Large intestine (tissue), 12 donors: ENCODE measurements at places on chromosomes 12 and 14. TPM values are rescaled to one million over a fixed set of nuclear protein-coding genes. Genes with fewer than 3 reads are reported as not detected.

DNA sequence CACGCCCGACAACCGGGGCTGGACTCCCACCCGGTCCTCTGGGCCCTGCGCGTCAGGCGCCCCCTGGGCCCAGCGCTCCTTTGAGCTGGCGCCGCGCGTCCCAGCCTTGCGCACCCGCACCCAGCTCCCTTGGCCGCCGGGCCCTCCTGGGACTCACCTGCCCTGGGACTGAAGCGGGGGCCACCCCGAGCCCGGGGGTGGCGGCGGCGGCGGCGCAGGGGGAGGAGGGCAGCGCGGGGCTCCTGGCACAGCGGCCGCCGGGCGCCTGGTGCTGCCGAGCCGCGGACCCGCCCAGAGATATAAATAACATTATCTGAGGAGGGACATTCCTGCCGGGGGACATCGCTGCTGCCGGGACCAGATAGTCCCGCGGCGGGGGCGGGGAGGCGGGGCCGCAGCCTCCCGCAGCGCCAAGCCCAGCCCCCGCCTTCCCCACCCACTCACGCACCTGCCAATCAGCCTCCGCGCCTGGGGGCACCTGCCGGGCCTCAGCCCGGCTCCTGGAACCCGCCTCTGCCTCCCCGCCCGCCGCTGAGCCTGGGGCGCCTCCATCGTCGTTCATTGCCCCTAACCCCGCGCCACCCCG lies at the start of gene SPTB:
Gene SPTB (minus strand): TSS at position 273 of the 586 bp plus-strand sequence. CDS start 56,813 bp downstream, outside the sequence.
- peaks cover 73% of the 10 kb centered on the region for H3K27me3 ChIP-seq
- H3K36me3 ChIP-seq, result no peaks in the 10 kb centered on the region
- H3K4me3 ChIP-seq, result peak within 1 kb of the TSS; percentile 48
- peak; percentile 12 for DNase-seq
- H3K27ac ChIP-seq, result no peak within 1 kb of the TSS

GRCh38 chr12:12715128-12715458 lies 2.1 kb upstream of the CDKN1B start:
- peaks cover 14% of the 10 kb centered on the region for H3K4me1 ChIP-seq
- peak overlapping the region; percentile 100 for H3K27ac ChIP-seq
- H3K36me3 ChIP-seq, result peaks cover 9% of the 10 kb centered on the region

DNA sequence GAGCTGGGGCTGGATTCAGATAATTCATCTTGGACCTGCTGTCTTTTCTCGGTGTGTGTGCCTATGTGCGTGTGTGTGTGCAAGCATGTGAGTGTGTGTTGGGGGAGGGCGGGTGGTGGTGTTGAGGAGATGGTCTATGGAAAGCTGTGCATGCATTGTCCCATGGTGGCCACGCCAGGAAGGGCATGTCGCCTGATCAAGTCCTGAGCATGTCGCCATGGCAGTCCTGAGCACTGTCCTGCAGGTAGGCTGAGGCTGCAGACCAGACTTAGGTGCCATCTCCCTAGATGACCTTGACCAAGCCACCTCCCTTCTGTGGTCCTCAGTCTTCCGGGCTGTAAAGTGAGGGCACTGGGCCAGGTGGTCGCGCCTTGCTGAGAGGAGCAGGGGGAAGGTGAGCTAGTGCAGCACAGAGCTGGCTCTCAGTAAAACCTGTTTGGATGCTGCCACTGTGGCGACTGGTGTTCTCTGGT lies 81.4 kb downstream of the PAPOLA start:
- H3K4me1 ChIP-seq, result no peaks in the 10 kb centered on the region
- peaks cover 14% of the 10 kb centered on the region for H3K27me3 ChIP-seq
- H3K36me3 ChIP-seq, result no peaks in the 10 kb centered on the region
- DNase-seq, result no peak

GRCh38 chr14:38127784-38128183 lies 79.9 kb upstream of the SSTR1 start:
- no peak for DNase-seq
- H3K27me3 ChIP-seq, result no peaks in the 10 kb centered on the region
- no peaks in the 10 kb centered on the region for H3K36me3 ChIP-seq

The COCH gene
- polyA plus RNA-seq, result 2.2 TPM

The C1S gene
- polyA plus RNA-seq, result 80.5 TPM

The DAO gene
- not detected for polyA plus RNA-seq

The GPRC5A gene
- polyA plus RNA-seq, result 19.4 TPM

The SPIC gene
- polyA plus RNA-seq, result 0.13 TPM

The KRT82 gene
- polyA plus RNA-seq, result not detected

The SDSL gene
- 17.4 TPM for polyA plus RNA-seq
